ENCODE measurements at places on chromosomes 6 and 20.

DNA sequence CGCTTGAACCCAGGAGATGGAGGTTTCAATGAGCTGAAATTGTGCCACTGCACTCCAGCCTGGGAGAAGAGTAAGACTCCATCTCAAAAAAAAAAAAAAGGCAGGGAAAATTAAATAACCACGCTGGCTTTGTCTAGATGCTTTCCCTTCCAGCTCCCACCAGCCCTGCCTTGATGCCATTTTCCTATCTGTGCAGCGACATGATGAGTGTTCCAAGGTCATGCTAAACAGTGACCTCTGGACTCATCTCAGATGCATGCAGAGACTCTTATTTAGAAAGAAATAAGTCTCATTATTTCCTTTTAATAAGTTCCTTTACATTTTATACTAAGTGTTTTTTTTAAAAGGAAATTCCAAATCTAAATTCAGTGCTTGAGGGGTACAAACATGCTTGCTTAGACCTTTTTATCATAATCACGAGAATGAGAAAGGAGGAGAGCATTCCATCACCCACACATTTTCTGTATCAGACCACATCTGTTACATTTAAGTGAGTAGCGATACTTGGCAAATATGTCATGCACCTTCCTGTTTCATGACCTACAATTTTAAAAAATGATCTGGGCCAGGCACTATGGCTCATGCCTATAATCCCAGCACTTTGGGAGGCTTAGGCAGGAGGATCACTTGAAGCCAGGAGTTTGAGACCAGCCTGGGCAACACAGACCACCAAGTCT is 101.1 kb upstream of the RREB1 start:
- no peak for DNase-seq

GRCh38 chr6:134951494-134952263 is 1.8 kb upstream of the ALDH8A1 start:
- DNase-seq: no peak

GRCh38 chr20:35269055-35269781 is 8.7 kb downstream of the MMP24OS start:
- peak; percentile 67 for DNase-seq

DNA sequence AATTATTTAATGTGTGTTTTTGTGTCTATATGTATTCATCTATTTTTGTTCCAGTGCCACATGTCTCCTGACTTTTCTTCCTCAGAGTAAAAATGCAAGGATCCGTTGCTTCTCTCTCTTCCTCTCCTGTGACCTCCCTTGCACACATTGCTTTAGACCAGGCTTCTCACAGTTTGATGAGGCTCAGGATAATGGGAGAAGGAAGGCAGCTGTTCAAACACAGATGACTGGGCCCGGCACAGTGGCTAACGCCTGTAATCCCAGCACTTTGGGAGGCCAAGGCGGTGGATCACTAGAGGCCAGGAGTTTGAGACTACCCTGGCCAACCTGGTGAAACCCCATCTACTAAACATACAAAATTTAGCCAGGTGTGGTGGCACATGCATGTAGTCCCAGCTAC is 241.9 kb downstream of the SAMD5 start:
- no peak for DNase-seq

- DNase-seq: no peak
Measured at GRCh38 chr6:97401533-97401932, 118.5 kb upstream of the MMS22L start.

- no peak for DNase-seq
Measured at GRCh38 chr20:38210741-38211140, 45.7 kb upstream of the TGM2 start.

DNA sequence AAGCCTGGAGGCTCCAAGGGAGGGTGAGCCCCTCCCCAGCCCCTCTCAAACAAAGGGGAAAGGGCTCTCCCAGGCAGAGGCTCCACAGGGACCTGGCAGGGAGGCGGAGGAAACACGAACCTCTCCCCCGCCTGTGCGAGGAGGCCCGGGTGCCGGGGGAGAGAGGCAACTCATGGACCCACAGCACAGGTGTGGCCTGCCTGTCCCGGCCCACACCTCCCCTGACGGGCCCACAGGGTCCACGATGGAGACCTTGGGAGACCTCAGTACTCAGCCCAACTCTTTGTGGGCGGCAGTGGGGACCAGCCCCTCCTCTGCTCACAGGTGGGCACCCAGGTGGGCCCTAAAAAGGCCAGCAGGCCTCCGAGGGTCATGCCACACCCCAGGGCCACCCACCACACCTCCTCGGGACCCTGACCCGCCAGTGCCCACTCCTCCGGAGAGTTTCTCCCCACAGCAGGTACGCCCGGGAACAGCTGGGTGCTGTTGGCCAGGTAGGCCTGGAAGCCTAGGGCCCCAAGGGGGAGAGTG is 12.2 kb downstream of the LAMA5 start:
- no peak for DNase-seq

DNA sequence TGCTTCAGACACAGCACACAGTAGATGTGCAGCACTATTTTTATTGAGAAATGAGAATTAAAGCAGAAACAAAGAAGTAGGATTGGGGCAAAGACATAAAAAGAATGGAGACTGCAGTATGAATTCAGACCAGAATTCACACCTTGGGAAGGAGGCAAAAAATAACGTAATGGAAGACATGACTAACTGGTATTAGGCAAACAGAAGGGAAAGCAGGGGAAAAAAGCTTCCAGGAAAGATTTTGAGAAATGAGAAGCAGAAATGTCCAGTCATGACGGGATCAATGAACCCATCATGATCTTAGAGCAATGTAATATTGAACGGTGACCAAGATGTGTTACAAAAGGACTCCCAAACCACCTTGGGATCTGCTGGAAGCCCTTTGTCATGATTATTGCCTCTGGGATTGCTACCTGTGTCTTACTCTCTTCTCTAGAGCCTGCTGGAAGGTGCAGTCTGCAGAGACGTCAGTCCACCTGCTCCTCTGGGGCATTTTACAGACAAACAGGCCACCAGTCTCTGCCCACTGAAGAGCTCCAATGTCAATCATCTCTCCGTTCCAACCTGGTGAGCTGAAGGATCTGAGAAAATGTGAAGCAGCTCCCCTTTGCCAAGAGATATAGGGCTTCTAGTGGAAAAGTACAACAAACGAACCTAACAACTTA is 8.7 kb downstream of the NUDT3 start:
- DNase-seq: no peak

DNA sequence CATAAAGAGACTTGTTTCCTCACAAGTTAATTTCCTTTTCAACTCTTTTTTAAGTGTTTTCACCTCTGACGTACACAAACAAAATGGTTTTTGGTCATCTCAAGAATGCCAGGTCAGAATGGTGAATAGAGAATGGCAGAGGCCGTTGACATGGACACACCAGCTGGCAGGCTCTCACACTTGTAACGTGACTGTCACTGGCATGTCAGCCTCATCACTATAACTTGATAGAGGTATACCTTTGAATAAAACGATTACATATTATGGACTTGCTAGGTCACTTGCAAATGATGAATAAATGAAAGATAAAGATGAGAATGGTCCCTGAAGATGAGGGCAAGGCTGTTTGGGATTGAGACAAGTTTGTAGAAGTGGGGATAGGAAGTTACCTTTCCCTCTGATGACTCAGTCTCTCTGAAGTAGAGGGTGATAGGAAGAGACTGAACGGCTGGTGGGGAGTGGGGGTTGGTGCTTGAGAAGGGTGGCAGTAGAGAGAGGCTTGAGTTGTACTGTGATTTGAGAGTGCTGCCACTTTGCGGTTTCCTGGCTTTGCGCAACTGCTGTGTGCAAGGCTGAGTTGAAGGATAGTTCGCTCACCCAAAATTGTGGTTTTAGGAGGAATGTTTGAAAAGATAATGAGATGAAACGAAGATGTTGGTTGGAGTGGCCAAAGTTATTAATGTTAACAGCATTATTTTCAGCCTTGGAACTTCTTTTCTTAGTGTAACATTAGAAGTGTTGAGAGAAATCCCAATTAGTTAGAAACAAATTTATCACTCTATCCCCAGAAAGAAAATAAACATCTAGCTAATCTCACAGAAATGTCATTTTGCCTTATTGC is 30.3 kb downstream of the TBPL1 start:
- no peak for DNase-seq

- no peak for DNase-seq
Measured at GRCh38 chr20:3483784-3484183, 13.0 kb downstream of the ATRN start.

- DNase-seq: no peak
Measured at GRCh38 chr6:79427721-79428120, 109.5 kb downstream of the LCA5 start.

GRCh38 chr20:58709013-58709702 is 16.6 kb downstream of the NPEPL1 start:
- DNase-seq: no peak

- no peak for DNase-seq
Measured at GRCh38 chr6:41191569-41191968, 9.4 kb downstream of the TREML2 start.

- no peak for DNase-seq
Measured at GRCh38 chr6:130693944-130694343, 133.3 kb upstream of the SMLR1 start.

DNA sequence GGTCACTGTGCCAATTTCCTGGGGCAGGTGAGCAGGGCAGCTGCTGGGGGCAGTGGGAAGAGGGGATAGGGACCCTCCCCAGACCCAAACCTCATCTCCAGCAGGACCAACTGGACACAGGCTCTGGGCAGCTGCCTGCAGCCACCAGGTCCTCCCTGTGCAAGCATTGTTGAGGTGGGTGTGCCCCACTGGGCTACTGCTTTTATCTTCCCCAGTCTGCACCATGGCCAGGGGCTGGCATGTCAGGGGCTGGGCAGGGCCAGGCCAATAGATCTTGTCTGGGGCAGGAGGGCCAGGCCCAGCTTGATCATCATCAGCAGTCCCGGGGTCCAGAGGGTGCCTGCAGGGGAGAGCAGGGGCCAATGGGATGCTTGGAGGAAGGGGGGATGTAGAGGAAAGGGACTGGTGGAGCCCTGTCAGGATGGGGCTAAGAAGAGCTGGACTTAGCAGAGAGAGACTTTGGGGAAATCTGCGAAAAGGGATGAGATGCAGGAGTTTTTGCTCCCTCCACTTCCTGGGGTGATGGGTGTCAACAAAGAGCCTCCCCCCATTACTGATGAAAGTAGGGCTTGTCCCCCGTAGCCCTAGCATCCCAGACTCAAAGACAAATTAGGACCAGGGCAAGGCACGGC is 5.7 kb downstream of the EBF4 start:
- DNase-seq: no peak

- no peak for DNase-seq
Measured at GRCh38 chr20:957544-957943, 41.4 kb upstream of the ANGPT4 start.

- no peak for DNase-seq
Measured at GRCh38 chr6:75183099-75183541, 22.7 kb downstream of the COL12A1 start.

DNA sequence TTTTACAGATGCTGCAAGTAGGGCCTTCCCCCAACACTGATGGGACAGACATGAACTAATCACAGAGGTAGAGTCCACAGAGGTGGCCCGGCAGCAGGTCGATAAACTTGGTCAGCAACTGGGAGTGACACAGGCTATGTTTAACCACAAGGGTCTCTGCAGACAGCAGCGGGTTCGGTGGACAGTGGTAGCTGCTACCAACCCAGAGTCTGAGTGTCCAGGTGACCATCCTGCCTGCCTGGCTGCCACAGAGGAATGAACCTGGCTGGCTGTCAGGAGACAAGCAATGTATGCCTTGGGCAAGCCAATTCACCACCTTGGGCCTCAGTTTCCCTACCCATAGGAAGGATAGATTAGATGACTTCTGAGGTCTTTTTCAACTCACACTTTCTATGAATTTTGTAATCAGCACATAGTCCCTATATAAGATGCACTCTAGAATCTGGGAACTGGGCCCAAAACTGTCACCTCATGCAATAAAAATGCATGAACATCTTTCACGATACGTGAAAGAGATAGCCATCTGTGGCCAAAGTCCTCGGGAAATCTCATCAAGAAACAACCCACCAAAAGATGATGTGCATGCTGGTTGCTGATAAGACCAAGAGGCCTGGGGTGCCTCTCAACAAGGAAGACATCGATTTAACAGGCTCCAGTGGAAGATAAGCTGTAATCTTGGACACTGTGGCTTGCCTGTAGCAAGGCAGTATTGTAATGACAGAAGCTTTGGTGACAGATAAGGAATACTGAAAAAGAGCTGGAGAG is 30.5 kb downstream of the MDGA1 start:
- DNase-seq: no peak

DNA sequence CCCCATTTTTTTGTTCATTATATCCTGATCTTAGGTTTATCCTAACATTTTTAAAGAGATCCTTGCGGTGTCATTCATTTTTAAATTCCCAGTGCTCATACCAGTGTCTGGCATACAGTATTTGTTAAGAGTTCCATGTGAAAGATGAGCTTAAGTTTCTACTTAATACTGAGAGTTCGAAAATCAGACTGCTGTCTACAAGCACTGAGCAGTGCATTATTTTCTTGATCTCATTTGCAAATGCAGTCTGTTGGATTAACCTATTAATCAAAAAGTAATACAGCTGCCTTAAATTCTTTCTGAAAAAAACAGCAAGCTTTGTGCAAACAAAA is 663 bp downstream of the COQ3 start:
- DNase-seq: no peak

DNA sequence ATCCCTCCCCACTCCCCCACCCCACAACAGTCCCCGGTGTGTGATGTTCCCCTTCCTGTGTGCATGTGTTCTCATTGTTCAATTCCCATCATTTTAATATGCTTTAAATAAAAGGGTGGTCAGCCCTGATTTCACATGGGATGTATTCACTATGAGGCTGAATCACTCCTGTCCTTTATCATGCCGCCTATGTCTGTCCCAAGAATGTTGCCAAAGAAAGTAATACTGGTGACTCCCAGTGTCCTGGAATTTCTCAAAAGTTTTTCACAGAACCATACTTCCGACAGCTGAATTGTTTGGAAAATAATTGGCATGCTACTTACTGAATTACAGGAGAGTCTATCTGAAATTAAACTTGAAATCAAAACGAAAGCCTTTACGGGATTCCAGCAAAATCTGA is 217.7 kb downstream of the HAO1 start:
- DNase-seq: no peak

GRCh38 chr6:56806368-56806767 is 148.5 kb upstream of the BEND6 start:
- no peak for DNase-seq

GRCh38 chr6:43764772-43765171 is 5.2 kb upstream of the VEGFA start:
- no peak for DNase-seq
